ENCODE measurements at places on chromosomes 16 and 17.

DNA sequence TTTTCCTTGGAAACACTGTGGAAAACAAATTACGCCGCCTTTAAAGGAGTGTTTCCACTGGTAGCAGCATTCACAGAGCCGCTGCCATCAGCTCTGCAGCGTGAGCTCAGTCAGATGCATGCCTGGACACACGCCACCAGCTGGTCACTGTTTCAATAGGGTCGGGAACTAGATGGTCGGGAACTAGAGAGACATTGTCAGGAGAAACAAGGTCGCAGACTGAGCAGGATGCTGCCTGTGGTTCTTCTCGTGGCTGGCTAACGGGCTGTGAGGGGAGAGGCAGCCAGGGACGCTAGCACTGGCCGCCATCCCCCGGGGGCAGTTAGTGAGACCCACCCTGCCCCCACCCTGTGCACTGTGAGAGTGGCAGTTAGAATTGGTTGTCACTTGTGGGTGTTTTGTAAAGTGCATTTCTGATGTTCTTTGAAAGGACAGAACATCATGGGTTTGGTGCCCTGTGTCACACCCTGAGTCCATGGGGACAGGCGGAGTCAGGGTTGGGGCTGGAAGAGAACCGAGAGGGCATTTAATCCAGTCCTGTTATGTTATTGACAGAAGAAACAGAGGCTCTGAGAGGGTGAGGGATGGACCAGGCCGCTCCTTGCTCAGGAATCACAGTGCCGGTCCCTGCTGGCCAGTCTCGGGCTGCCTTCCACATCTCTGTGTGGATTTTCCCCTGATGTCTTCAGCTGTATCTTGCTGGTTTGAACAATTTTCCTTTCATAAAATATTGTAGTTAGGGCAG lies 86.3 kb downstream of the SPECC1 start:
- DNase-seq: peak; percentile 91

GRCh38 chr17:16973760-16974540 lies 2.0 kb upstream of the TNFRSF13B start:
- DNase-seq: no peak

- no peak for DNase-seq
These were observed 544 bp upstream of the EVI2A start for GRCh38 chr17:31321966-31322365.

DNA sequence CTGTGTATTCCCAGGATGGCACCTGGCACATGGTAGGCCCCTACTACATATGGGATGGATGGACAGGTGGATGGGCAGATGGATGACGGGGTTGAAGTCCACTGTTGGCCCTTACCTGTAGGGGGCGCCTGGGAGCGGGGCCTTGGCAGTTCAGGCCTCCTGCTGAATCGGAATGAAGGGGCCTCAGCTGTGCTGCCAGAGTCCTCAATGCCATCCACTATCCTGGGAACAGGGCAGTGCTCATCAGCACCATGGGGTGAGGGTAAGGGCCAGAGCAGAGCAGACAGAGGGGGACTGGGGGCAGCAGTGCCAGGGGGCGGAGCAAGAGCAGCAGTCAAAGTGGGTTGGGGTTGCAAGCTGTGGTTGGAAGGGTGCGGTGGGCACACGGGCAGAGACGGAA lies 8.3 kb upstream of the RAB5C start:
- DNase-seq: no peak

- no peak for DNase-seq
These were observed 104.3 kb upstream of the SDK2 start for GRCh38 chr17:73748508-73748907.

- DNase-seq: no peak
These were observed 12.1 kb upstream of the CBFB start for GRCh38 chr16:67016681-67017420.

- DNase-seq: no peak
These were observed 69.6 kb upstream of the ZNF750 start for GRCh38 chr17:82909322-82909904.

GRCh38 chr16:15704545-15704987 lies 54.5 kb downstream of the NDE1 start:
- peak; percentile 58 for DNase-seq

DNA sequence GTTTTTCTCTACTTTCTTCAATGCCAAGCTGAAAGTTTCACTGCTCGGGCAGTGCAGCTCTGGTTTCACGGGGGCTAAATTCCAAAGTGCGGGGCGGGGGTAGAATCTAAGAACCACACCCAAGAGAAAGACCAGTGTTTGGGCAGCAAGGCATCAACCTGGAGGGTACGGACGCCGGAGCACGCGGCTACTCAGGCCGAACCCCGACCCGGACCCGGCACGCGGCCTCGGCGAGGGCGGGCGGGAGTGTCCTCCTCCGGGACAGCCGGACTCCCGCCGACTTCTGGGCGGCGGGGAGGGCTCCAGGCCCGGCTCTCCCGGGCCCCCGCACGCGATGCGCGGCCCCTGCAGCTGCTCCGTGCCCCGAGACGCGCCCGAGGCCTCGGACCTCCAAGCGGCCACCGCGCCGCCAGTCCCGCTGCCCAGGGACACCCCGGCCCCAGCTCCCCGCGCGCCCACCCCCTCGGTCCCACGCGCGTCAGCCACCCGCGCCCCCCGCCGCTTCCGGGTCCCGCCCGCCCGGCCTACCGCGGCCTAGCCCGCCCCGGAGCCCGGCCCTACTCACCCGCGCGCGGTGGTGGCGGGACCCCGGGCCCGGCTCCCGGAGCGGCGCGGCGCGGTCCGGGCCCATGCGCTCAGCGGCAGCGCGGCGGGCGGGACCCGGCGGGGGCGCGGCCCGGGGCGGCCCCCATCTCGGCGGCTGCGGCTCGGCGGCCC lies 561 bp downstream of the AXIN1 start:
- peak; percentile 41 for DNase-seq

- no peak for DNase-seq
These were observed 121.9 kb downstream of the DNAH3 start for GRCh38 chr16:21028728-21029127.

DNA sequence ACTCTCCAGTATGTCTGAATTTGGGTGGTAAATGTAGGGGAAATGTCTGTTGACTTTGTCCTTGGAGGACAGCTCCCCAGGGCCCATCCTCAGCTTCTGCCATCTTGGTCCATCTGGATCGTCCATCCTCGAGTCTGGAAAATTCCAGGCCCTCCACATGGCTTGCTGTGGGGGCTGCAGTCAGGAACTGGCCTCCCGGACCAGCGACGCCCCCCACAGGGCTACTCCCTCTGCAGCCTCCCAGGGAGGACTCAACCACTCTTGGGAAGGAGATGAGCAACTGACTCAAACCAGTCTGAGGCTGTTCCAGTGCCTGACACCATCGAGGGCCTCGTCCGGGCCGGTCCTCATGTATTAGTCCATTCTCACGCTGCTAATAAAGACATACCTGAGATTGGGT lies 5.5 kb upstream of the ZG16B start:
- no peak for DNase-seq

DNA sequence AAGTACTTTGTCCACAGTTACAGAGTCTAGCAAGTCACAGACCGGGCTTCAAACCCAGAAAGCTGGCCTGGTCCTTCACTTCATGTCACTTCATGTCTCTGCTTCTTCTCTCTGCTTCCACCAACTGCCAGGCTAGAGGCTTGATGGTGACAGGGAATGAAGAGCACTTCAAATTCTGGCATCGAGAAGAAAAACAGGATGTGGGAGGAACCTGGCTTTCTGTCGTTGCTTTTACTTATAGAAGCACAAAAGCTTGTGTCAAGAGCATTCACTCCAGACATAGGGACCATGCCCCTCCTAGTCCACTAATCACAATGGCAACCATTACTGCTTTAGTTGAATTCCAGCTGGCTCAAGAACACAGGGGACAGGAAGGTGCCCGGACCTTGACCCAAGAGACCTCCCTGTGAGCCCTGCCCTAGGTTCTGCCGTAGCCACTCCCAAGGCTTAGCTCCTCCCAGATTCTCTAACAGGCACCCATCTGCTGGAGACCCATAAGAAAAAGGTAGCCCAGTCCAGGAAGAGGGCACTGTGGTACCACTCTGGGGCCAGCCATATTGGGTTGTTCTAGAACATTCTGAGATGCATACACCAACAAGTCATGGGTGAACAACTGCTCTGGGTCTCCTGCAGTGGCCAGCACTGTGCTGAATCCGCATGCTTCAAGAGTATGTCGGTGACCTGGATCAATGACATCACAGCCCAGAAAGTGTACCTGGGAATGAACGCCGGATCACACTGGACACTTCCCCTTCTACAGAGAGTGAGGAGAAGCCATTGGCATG lies 181.8 kb downstream of the C16orf95 start:
- no peak for DNase-seq

DNA sequence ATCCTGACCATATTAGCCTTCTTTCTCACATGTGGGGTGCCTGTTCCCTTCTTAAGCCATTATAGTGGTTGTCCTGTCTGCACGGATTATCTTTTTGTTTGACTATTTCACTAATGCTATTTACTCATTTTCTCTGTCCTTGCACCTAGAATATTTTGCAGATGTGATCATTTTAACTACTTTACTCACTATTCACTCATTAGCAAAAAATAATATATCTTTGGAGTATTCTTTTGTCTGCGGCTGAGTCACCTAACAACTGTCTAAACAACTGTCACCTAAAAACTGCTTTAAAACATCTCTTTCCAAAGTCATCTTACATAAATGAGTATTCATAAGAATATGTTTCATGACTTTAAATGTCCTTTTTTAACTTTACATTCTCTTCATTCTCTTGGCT lies 87.4 kb downstream of the KCNJ2 start:
- no peak for DNase-seq

GRCh38 chr16:59909262-59909661 lies 1175.1 kb upstream of the GOT2 start:
- no peak for DNase-seq

- no peak for DNase-seq
These were observed 266.1 kb upstream of the DYNLRB2 start for GRCh38 chr16:80274576-80275191.

DNA sequence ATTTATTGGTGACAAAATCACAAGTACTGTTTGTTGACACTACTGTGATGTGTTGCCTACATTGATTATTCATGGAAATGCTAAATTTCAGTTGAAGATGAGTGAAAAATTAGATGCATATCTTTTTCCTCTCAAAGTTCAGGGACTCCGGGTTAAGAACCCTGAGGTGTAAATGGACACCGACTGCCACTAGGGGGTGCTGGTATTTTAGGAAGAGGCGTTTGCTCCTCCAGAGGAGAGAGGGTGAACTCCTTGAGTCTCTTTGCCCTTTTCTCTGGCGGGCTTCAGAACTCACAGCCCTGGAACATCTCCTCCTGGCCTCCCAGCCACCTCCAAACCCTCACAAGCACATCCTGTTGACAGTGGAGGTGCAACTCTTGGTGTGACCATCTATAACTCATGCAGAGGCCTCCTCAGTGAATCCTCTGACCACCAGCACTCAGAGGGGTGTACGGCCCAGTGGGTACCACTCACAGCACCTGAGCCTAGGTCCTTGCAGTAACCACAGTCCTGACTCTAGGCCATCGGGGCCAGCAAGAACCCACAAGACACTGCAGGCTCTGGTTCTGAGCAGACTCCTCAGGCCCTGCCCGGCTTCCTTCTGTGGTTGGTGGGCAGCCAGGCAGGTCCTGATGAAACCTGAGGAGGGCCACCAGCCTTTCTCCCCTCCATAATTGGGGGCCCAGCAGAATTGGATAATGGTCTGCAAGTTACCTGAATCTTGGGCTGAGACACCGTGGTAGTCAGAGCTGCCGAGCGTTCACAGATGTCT lies 26.2 kb upstream of the PIK3R5 start:
- peak; percentile 74 for DNase-seq

DNA sequence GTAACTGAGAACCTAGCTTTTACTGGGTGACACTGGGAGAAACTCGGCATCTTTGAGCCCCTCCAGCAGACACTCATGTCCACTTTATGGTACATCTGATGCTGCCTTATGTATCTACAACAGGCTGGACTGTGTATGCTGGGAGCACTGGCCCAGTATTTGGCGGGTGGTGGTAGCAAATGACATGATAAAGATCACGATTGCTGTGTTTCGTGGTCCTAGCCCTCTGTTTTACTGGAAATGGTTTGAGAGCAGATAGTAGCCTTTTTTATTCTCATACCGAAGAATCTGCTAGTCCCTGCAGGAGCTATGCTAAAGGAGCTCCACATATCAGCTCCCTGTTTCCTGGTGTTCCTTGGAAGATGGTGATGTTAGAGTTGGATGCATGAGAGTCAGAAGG lies 150.3 kb downstream of the CCDC182 start:
- no peak for DNase-seq

GRCh38 chr17:41666708-41667279 lies 21.9 kb upstream of the EIF1 start:
- peak; percentile 79 for DNase-seq

GRCh38 chr16:87790292-87791100 lies 24.7 kb upstream of the KLHDC4 start:
- DNase-seq: no peak

GRCh38 chr17:14873996-14874395 lies 391.1 kb downstream of the PMP22 start:
- DNase-seq: no peak

DNA sequence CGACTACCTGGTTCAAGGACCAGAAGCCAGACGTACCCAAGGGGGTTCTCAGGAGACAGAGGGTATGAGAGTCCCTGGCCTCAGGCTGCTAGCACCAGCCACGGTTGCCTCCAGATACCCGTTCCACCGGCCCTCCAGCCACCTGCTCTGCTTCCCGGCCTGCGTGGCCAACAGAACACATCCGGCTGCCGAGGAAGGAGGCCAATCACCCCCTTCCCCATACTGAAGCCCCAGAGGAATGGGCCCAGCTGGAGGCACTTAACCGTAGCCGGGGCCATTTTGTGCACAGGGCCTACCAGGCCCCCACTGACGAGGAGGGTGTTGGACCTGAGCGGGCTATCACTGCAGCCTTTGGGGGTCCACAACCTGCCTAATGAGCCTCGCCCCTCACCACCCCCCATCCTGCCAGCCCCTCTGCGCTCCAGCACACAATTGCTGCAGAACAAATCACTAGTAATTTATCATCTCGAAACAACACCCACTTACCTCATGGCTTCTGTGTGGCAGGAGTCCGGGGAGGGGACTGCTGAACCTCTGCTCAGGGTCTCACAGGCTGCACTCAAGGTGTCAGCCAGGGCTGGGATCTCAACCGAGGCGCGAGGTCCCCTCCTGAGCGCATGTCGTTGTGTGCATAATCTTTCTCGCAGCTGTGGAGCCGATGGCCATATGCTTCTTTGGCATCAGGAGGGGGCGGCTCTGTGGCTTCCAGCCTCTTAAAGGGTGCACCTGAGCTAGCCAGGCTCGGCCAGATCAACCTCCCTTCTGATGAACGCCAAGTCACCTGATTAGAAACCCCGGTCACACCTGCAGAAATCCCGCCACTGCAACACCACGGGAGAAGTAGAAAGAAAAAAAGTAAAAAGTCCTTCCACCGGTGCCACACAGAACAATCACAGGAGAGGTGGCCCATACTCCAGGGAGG lies 10.1 kb upstream of the KREMEN2 start:
- no peak for DNase-seq

GRCh38 chr17:9924735-9925191 lies 19.7 kb upstream of the RCVRN start:
- peak; percentile 87 for DNase-seq

- peak; percentile 98 for DNase-seq
These were observed 2.3 kb upstream of the BORCS6 start for GRCh38 chr17:8192070-8192815.

GRCh38 chr17:81121841-81122733 lies 43.2 kb upstream of the PVALEF start:
- DNase-seq: no peak
